ENCODE measurements at places on chromosomes 12 and 14.

DNA sequence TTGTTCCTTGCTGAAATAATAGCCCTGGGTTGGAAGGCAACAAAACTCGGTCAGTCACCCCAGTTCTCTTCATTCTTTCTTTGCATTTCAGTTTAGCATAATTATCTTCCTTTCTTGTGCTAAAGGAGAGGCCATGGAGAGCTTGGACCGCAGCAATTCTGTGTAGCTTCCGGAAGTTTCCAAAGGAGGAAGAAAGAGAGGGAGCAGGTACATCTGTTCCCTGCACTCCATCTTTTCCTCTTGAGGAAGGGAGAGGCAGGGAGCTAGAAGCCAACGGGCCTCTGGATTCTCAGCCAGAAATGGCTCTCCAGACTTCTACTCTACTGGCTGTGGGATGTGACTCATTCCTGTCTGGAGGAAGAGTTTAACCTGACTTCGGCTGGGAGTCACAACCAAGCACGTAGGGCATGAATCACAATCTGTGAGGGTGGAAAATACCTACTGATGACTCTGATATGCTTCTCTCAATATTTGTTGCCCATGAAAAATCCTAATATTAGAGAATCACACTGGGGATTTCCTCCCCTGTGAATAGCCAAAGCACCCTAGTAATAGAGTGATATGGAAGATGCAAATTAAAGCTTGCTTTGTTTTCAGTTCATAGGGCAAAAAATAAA, 17.0 kb downstream of the ANO6 start:
- DNase-seq: no peak

DNA sequence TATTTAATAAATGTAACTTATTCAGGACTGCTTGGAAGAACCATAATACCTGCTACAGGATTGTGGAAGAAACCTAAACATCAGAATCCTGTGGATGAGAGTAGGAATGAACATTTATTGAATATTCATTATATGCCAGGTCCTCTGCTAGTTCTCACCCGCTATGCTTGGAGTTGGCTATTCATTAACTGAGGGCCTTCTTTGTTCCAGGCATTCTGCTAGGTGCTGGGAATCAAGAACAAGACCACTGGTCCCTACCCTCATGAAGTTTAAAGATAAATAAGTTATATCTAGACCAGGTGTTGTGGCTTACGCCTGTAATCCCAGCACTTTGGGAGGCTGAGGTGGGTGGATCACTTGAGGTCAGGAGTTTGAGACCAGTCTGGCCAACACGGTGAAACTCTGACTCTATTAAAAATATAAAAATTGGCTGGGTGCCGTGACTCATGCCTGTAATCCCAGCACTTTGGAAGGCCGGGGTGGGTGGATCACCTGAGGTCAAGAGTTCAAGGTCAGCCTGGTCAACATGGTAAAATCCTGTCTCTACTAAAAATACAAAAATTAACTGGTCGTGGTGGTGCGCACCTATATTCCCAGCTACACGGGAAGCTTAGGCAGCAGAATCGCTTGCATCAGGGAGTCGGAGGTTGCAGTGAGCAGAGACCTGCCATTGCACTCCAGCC, 3.8 kb upstream of the TULP3 start:
- no peak for DNase-seq

DNA sequence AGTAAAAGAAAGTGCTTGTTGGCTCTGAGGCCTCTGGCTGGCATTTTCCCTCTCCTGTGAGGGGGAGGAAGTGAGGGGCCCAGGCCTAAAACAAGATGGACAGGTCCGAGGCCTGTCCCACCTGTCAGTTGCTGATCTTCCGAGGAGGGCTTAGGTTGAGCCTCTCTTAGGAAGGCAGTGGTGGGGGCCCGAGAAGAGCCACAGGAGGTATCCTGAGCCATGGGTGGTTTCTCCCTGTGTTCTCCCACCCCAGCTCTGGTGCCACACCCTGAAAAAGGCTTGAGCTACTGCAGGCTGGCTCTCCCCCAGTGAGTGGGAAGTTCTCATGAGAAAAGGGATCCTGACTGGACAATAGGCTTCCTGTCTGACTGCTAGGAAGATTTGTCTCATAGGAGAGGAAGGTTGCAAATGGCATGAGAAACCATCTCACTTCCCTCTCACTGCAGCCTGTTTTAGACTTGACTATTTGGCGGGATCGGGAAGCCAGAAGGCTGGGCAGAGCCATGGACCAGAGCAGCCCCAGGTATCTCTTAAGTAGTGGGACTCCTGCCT, 72.1 kb upstream of the SRSF5 start:
- no peak for DNase-seq

DNA sequence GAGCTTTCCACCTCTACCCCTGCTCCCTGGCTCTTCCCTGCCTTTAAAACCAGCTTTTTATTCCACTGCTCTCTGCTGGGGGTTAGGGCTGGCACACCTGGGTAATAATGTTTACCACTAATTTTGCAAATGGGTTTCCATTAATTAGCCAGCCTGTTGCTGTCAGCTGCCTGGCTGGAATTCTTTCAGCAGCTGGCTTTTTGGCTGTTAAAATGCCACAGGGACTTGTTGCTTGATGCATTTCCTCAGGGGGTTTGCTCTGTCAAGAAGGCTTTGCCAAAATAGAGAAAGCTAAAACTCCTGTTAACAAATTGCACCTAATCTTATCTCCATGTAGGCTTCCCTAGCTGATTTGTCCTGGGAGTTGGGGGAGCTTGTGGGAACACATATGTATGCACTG, 51.8 kb upstream of the PSMC1 start:
- no peak for DNase-seq

GRCh38 chr14:24080888-24081738, 9.8 kb downstream of the CPNE6 start:
- DNase-seq: no peak

DNA sequence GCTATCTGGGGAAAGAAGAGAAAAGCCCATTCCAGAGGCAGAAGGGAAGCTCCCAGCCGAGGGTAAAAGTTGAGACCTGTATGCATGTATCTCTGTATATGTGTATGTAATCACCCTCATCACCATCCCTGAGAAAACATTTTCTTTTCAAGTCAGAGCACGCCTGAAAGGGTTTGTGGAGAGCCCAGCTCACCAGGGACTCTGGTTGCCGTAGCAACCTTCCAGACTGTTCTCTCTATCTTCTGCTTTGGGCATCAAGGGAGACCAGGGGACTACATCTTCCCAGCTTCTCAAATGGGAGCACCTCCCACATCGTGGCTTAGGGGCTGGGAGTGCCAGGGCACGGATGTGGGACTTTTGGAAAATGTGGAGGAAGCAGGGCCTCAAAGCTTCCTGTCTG, 93.5 kb downstream of the GALNT8 start:
- no peak for DNase-seq

GRCh38 chr12:89051065-89051677, 301.1 kb downstream of the DUSP6 start:
- peak; percentile 32 for DNase-seq

DNA sequence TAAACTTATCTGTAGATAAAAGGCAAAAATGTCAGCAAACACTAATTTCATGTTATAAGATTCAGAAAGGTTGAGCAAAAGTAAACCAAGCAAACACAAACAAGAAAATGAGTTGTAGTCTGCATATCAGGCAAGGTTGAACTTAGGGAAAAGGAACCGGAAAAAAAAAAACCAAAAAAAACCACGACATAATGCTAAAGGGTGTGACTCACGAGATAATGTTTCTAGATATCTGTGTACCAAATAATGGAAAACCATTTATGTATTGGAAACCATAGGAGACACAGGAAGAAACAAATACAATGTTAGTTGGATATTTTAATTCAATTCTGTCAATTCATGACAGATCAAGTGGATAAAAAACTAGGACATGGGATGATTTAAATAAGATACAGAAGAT, 60.5 kb downstream of the GPATCH2L start:
- DNase-seq: no peak

DNA sequence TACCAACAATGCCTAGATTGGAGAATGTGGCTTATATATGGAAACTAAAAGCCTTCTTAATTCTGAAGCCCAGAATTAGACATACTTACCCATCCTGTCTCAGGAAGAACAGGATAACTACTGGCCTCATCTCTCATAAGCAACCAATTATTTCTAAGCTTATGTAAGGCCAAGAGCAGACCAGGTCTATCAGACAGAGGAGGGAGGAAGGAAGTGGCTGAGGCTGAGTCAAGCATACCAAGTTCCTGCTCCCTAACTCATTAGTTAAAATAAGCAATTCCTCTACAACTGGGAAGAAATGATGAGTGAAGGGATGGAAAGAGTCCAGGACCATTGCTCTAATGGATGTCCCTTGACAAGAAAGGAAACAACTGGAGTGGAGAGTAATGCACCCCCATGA, 27.0 kb upstream of the INSM2 start:
- no peak for DNase-seq

- no peak for DNase-seq
Observed at GRCh38 chr14:104545151-104545941, 34.2 kb upstream of the C14orf180 start.

- DNase-seq: no peak
Observed at GRCh38 chr12:63238892-63239291, 87.9 kb upstream of the AVPR1A start.

- DNase-seq: no peak
Observed at GRCh38 chr12:87311206-87311605, 718.0 kb downstream of the C12orf50 start.

DNA sequence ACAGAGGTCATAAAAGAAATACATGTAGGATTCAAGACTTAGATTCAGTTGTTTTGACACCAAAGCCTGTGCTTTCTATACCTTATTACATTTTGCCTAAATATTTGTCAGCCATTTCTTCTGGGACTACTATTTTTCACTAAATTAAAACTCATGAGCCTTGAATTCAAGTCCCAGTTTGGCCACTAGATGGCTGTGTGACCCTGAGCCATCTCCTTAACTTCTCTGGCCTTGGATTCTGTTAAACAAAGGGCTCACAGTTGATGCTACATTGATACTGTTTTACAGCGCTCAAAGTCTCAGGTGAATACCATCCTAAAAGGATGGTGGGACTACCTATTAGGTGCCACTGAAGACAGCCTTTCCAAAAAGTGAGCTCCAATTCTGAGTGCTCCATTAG, 39.6 kb upstream of the CCDC198 start:
- no peak for DNase-seq

DNA sequence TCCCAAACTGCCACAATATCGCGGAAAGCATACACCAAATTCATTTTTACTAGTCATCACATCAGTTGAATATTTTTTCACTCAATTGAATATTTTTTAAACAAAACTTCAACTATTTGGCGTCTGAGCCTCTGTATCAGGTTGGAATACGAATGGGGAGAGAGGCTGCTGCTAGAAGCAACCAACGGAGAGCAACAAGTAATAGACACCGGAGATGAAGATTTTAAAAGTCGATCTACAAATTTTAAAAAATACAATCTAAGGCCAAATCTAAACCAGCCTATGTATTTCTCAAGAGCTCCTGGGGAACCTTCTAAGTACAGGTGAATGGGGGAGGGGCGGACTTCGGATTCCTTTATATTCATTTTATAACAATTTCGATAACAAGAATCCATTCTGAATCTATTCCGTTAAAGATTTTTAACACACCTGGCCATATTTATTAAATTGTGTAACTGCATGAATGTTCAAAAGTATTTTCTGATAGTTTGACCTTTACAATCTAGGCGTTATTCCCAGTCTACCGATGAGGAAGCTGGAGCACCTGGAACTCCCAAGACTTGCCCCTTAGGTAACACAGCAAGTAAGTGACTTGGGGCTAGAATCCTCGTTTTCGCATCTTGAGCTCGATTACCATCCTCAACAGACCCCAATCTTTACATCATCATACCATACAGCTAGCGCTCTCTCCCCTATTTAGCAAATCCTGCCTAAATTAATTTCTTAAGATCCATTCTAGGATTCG, 1.2 kb downstream of the GNPNAT1 start:
- no peak for DNase-seq

DNA sequence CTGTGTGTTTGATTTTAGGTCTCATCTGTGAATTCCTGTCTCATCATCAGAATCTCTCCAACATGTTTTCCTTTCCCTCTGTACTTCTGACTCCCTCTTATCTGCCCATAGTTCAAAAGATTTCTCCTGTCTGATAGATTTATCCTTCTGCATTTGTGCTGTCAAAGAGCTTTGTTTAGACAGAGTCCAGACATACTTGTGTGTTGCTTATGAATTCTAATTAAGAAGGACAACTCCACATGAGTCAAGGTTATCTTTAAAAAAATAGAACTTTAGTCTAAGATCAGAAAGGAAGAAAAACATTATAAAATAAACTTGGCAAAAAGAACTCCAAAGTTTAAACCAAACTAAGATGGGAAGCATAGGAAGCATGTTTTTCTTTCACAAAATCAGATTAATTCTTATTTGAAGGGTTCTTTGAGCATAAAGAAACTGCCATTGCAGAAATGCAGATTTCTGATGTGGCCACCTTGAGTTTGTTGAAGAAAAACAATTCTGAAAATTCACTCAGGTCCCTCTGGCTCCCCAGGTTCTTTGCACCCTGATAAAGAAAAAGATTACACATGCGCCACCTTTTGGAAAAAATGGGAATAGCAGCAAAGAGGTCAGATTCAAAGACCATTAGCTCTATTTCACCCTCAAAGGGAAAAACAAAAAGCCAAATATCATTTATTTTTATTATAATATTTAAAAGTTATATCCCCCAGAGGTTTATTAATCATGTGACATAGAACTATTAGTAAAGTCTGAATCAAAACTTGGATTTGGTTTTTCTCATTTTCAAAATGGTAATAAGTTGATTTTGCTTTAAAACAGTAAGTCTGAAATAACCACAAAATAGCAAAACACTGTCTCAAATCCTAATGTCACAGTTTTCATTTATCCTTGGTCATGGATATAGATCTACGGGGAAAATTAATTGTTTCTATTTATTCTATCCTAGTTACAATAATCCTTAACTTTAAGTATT, 143.7 kb upstream of the DCN start:
- DNase-seq: no peak
